ENCODE measurements at places on chromosomes 11 and 22.

GRCh38 chr11:47033439-47033838 is 96.9 kb downstream of the CSTPP1 start:
- DNase-seq, result no peak

DNA sequence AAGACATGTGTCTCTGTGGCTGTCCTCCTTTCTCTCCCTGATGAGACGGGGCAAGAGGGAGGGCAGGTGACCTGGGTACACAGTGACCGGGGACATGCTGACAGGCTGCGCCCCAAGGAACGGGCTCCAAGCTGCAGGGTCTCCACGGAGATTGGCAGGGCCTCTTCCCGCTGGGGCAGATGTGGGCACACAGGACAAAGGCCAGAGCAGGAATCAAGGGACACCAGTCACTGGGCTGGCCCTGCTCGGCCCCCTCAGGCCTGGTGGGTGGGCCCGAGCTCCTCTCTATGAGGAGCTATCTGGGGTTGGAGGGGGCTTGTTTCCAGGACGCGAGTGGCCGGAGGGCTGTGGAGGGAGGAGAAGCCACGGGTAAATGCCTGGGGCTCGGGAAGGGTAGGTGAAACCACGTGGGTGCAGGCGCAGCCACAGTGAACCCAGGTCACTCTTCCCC is 11.2 kb downstream of the PNPLA5 start:
- DNase-seq, result no peak

DNA sequence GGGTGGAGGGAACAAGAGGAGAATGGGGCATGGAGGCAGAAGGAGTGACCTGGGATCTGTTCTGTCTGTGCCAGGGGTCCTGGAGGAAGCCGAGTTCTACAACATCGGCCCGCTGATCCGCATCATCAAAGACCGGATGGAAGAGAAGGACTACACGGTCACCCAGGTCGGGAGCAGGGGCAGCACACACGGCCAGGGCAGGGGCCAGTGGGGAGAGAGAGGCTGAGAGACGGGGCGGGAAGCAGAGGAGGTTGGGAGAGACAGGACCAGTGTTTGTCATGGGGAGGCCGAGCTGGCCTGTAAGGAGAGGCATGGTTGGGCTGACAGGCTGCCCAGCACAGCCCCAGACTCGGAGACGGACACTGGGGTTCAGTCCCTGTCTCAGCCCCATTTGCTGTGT is 4.7 kb downstream of the KCTD17 start:
- no peak for DNase-seq

GRCh38 chr11:16286095-16286494 is 70.3 kb downstream of the SOX6 start:
- no peak for DNase-seq

DNA sequence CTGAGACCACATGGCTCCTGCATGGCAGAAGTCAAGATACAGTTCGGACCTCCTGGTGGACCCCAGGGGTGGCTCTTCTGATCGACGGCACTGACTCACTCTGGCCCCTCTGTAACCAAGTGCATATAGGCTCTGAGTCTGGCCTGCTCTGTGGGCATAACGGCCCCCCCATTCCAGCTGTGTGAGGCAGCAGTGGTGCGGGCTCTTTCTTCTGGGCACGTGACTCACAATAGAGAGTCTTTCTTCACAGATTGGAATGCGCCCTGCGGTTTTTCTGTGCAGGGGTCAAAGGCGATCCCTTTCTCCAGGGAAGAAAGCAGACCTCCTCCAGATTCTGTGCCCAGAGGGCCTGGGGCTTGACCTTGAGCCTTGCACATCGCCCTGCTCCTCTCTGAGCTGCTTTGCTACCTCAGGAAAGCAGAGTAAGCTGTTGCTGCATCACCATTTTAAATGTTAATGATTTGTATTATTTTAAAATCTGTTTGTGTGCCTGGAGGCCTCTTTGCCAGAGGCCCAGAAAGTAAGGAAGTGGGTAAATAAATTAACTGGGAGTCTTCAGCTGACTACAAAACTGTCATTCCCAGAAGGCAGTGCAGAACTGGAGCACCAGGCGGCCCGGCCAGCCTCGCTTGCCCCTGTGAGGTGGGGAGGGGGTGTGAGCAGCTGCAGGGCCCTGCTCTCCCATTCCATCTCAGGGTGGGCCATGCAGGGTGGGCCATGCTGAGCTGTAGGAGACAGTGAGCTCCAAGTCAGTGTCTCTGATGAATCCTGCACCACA is 199.0 kb downstream of the GRIK4 start:
- no peak for DNase-seq

- no peak for DNase-seq
Measured at GRCh38 chr22:48708558-48709245, 1119.0 kb downstream of the BRD1 start.

- no peak for DNase-seq
Measured at GRCh38 chr11:794013-794765, 3.9 kb downstream of the SLC25A22 start.

DNA sequence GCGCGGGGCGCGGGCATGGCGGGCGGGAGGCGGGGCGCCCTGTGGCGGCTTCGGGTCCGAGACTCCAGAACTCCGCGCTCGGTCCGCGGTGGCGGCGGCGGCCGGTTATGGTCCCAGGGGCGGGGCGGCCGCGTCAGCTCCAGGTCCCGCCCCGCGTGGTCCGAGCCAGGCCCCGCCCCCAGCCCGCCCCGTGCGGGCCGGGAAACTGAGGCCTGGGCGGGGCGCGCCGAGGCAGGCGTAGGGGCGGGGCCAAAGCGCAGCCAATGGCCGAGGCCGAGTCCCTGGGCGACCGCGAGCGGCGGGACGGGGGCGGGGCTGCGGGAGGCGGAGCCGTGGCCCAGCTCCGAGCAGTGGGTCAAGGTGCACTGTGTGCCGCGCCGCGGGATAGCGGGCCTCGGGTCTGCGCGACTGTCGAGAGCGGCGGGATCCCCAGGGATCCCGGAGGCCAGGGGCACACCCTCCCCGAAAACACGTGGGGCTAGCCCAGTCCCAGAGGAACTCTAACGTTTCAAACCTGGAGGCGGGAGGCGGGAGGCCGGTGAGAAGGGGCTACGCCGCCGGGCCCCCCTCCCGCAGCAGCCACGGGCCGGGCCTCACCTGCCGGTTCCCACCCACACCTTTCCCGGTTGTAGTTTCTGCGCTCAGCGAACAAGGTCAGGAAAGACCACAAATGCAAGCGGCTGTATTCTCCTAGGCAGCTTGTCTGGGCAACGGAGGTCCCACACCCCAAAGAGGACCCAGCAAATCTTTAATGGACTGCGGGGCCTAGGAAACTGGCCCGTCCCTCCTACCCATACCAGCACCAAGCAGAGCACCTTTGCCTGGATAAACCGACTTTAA is at the start of gene SLC25A1:
TSS of gene SLC25A1 (minus strand) at position 80 of the 840 bp plus-strand sequence. CDS start at position 17, 63 bp downstream.
- peak; percentile 70 for DNase-seq

GRCh38 chr11:39249566-39250365 is 2209.7 kb downstream of the LRRC4C start:
- no peak for DNase-seq

DNA sequence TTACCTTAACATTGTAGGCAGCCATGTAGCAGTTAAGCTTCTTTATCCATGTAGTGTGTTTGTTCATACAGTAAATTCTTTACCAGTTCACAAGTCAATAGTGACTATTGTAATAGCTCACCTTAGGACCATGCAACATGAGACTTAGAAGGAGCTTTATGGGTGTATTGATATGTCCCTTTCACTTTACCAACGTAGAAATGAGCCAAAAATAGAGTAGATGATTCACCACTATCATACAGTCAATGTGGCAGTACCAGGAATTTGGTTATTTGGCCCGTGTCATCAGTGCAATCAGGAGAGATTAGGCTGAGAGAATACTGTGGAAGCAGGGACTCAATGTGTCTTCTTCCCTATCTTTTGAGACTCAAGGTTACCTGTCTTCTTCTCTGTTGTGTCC is 4.7 kb downstream of the ZDHHC13 start:
- DNase-seq, result no peak

- DNase-seq, result no peak
Measured at GRCh38 chr22:45688600-45689080, 17.0 kb downstream of the ATXN10 start.

DNA sequence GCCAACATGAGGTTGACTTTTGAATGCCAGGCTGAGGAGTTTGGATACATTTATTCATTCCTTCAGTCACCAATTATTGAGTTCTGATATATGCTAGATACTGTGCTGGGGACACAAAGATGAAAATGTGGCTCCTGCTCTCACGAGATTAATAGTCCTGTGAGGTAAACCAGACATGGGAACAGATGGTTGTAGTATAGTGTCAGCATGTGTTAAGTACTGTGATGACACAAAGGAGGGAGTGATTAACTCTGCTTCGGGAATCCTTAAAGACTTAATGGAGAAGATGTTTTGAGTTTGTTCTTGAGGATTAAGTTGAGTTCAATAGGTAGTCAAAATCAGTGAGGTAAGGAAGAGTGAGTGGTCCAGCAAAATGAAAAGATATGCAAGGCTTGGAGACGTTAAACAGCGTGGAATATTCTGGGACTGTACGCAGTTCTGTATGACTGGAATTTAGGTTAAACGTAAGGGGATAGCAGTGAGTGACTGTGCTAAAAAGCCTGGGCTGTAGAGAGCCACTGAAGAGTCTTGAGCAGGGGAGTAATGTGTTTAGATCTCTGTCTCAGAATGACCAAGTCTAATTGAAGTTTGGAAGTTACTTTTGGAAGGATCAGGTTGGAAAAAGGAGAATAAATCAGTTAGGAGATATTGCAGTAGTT is 11.8 kb downstream of the RNF121 start:
- no peak for DNase-seq

DNA sequence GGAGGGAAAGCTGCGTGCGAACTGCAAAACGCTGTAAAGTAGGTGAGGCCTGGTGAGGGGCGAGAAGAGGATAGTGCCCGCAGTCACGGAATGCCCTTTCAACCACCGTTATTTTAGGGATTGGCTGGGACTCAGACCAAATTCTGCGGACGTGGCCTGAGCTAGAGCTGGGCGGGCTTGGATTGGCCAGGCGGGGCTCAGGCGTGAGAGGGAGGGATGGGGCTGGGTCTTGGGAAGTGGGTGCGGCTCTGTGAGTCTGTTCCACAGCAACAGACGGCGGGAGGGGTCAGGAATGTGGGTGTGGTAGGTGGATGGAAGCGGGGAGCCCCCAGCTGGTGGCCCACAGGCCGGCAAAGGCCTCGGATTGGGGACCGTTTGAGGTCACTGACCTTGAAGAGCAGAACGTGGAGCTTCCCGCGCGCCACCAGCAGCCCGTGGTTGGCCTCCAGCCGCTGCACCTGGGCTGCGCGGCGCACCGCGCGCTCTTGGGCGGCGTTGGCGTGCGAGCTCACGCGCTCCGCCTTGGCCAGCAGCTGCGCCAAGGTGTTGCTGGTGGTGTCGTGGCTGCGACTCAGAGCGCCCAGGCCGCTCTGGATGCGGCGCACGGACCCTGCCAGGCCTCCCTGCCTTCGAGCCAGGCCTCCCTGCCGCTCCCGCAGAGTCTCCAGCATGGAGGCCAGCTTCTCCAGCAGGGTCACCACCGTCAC is 444 bp downstream of the CAVIN3 start:
- no peak for DNase-seq

DNA sequence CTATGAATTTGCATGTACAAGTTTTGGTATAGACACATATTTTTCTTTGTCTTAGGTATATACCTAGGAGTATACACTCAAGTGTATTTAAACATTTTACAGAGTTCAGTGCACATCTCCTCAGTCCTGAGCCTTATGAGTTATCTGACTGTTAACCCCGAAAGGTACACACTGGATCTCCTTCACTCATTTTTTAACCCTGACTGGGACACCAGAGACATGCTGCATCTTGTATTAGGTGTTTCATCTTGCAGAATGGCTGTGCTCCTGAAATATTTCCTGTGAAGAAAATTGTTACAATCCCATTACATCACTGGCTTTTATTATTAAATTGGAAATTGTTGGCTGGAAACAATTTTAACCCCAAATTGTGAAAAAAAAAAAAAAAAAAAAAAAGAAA is 15.3 kb downstream of the PARVA start:
- no peak for DNase-seq

DNA sequence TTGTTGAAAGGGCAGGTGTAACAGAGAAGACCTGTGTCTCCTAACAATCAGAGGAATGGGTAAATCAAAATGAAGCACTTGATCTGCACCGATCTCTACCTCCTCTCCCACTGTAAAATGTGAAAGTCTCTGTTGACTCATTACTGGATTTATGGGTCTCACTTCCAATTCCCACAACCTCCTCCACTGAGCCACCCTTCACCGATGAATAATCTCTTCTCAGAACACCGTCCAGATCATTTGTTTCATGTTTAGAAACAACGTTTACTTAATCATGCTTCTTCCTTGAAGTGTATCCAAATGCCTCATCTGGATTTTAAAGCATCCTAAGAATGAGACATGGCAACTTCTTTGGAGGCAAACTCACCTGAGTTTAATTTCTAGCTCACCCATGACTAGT is 643.6 kb downstream of the ETS1 start:
- no peak for DNase-seq

DNA sequence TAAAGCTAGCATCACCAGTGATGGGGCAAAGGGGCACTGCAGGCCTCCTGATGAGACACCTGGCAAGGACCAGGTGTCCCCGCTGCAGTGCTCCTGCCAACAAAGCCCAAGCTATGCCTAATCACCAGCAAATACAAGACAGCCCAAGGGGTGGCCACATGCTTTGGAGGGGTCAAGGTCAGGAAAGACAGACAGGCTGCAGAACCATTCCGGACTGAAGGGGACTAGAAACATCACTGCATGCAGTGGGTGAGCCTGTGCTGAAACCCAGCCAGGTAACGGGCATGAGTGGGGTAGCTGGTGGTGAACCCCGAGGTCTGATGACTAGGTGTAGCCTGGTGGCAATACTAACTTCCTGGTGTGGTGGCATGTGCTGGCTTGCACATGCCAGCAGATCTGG is 111.1 kb downstream of the MED15 start:
- no peak for DNase-seq

GRCh38 chr22:20966883-20967696 is at the start of gene AIFM3:
TSS of gene AIFM3 (plus strand) at chr22:20967255. CDS start at chr22:20967945, 690 bp downstream.
- no peak for DNase-seq

GRCh38 chr22:46862418-46863324 is 100.2 kb downstream of the TBC1D22A start:
- DNase-seq, result no peak

GRCh38 chr11:22554221-22554620 is 71.4 kb downstream of the FANCF start:
- DNase-seq, result no peak

- DNase-seq, result peak; percentile 18
Measured at GRCh38 chr22:24247564-24248344, 2.9 kb upstream of the GGT5 start.

DNA sequence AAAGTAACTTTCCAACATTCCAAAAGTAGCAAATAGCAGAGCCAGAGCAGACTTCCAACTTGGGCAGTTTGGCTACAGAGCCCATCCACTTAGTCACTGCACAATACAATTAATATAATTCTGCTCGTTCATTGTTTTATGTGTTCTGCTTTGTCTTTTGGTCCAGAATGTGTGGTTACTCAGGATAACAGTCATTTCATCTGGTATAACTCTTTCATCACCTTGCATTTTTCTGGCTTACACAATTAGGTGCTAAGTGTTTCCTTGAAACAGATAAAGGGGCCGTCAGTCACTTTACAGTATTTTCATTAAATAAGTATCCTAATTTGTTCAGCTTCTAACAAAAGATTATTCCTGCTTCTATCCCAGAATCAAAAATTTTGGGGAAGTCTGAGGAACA is 87.2 kb downstream of the LARGE2 start:
- DNase-seq, result no peak

- DNase-seq, result no peak
Measured at GRCh38 chr22:31629741-31630184, 32.3 kb downstream of the PISD start.

GRCh38 chr22:37443086-37443485 is 15.8 kb upstream of the ELFN2 start:
- DNase-seq, result no peak

- no peak for DNase-seq
Measured at GRCh38 chr11:43214471-43214870, 97.3 kb upstream of the API5 start.

- peak; percentile 57 for DNase-seq
Measured at GRCh38 chr22:49825944-49826602, 1.6 kb downstream of the BRD1 start.

GRCh38 chr11:77113382-77114088 is 10.9 kb downstream of the OMP start:
- DNase-seq, result no peak
